GM12878 (cell line): ENCODE measurements at places on chromosomes 12 and 14. TPM values are rescaled to one million over a fixed set of nuclear protein-coding genes. Genes with fewer than 3 reads are reported as not detected.
A peak's percentile ranks its signal among the peaks of the same experiment; 100 is the strongest.

The BICDL1 gene
- total RNA-seq, result 8.8 and 10.0 TPM in 2 replicates

The OASL gene
- total RNA-seq, result 2.6 and 3.9 TPM in 2 replicates

DNA sequence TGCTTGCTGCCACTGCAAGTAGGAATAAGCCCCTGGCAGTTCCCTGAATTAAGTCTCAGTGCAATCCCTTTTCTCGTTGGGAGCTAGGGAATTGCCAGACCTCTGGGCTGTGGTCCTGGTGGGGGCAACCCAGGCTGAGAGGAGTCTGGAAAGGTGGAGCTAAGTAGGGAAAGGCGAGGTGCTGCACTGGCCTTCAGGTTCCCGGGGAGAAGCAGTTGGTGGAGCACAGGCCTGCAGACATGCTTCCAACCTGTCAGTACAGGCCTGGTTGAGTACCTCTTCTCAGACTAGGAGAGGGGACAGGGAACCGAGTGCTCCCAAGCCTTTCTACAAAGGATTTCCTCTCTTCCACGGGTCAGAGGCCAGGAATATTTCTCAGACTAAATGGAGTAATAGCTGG is 1.5 kb downstream of the NRIP2 start:
- no peaks in the 10 kb centered on the region; the same call in 1 of the 2 replicates for H3K36me3 ChIP-seq
- H3K27me3 ChIP-seq, result no peaks in the 10 kb centered on the region
- H3K27ac ChIP-seq, result no peak overlapping the region
- H3K4me1 ChIP-seq, result no peaks in the 10 kb centered on the region
- no peak overlapping the region for H3K4me3 ChIP-seq
- no peak for DNase-seq

DNA sequence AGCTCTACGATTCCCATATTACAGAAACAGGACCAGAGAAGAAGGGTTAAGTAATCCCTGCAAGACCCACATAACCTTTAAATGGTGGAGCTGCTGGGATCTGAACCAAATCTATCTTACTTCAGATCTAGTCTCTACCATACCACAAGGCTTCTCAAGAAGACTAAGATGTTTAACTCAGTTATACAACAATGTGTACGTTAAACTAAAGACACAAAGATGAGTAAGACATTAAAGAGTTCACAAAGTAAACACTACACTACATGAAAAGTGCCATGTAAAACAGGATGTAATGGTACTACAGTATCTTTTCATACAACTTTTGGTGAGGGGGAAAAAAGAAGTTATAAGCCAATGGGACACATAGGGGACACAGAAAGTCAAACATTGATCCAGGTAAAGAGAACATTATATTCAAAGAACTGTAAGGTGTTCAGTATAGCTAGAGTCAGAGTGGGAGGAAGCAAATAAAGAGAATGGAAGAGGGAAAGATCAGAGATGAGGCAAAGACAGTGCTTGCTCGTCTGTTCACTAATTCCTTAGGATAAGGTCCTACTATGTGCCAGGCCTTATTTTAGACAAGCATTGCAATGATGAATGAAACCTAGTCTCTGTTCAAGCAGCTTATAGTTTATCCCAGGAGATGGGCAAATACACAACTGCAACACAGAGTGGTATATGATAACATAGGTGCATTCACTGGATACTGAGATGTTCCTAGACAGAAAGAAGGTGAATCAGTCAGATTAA is 7.7 kb downstream of the TMED10 start:
- DNase-seq, result no peak
- no peaks in the 10 kb centered on the region; the same call in 1 of the 2 replicates for H3K4me1 ChIP-seq
- H3K4me3 ChIP-seq, result no peak overlapping the region

GRCh38 chr14:90797451-90797850 is 18.8 kb downstream of the TTC7B start:
- no peaks in the 10 kb centered on the region for H3K27me3 ChIP-seq
- H3K4me3 ChIP-seq, result no peak overlapping the region
- H3K27ac ChIP-seq, result no peak overlapping the region
- no peaks in the 10 kb centered on the region for H3K4me1 ChIP-seq

GRCh38 chr12:57852620-57853500 is 6.3 kb upstream of the CTDSP2 start:
- H3K4me1 ChIP-seq, result peaks cover 12% of the 10 kb centered on the region
- 0 out of 2 replicates have a peak overlapping the region, but pooled peaks have one; percentile 6 for H3K4me3 ChIP-seq

GRCh38 chr12:47819896-47820630 is at the start of gene HDAC7:
HDAC7 (minus strand) TSS chr12:47819903; CDS start chr12:47819785, 118 bp downstream.
- peak within 1 kb of the TSS; percentile 46 for H3K27ac ChIP-seq
- DNase-seq, result no peak
- H3K36me3 ChIP-seq, result no peaks in the 10 kb centered on the region; the same call in 1 of the 2 replicates
- peak within 1 kb of the TSS; percentile 80 for H3K4me3 ChIP-seq

GRCh38 chr12:80513211-80513610 is 69.2 kb downstream of the PTPRQ start:
- no peak overlapping the region for H3K4me3 ChIP-seq
- H3K4me1 ChIP-seq, result no peaks in the 10 kb centered on the region
- no peaks in the 10 kb centered on the region; the same call in 1 of the 2 replicates for H3K27me3 ChIP-seq
- no peak for DNase-seq

DNA sequence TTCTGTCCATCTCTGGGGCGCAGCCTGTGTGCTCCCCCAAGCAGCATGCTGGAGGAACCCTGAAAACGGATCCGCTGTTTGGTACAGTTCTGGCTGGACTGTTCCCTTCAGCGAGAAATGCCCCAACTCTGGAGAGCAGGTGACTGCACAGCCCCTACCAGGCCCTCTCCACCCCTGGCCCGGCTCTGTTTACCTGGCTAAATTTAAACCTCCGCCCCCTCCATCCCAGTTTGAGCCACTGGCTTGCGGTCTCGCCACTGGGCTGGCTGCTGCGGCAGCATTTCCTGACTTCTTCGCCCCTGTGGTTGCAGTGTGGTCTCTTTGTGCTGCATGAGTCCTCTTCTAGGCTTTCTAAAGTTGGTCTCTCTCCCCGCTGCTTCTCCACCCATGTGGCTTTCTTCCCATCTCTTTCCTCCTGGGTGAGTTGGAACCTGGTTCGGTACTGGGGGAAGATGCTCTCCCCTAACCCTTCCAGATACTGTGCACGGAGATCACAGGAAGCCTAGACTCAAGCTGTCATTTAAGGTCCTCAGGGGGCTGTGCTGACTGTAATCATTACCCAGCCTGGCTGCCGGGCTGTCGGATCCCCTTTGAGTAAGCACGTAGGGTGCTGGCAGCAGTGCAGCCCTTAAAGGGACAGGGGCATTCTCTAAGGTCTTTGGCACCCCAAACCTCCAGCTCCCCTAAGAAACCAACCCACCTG is 60.6 kb downstream of the FBXL14 start:
- peak overlapping the region; percentile 66 for H3K4me3 ChIP-seq
- H3K4me1 ChIP-seq, result peaks cover 37% of the 10 kb centered on the region
- peak; percentile 77 for DNase-seq
- peak overlapping the region; percentile 81 for H3K27ac ChIP-seq
- no peaks in the 10 kb centered on the region for H3K36me3 ChIP-seq
